ENCODE measurements at places on chromosomes 7 and 10.
A peak's percentile ranks its signal among the peaks of the same experiment; 100 is the strongest.

DNA sequence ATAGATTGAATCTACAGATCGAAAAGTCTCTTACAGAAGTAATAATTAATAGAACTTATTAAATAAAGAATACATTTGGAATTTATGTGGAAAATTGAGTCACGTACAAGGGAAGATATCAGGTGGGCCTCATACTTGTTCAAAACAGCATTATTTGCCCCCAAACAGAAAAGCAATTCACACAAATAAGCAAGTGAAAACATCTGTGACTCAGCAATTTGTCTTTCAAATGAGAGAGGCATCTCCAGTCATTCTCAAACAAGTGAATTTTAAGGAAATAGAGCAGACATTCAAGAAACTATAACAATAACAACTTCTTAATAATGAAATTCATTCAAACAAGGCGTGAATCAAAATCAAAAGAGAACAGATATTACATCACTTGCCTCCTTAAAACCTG is 50.1 kb downstream of the SEMA3A start:
- DNase-seq: no peak

GRCh38 chr7:33760146-33760545 is 145.2 kb upstream of the BMPER start:
- DNase-seq: no peak

- peak; percentile 27 for DNase-seq
Observed at GRCh38 chr7:139762886-139763285, 14.9 kb downstream of the HIPK2 start.

- no peak for DNase-seq
Observed at GRCh38 chr7:128361411-128362379, at the start of gene PRRT4. TSS of gene PRRT4 (minus strand) at chr7:128361690.

DNA sequence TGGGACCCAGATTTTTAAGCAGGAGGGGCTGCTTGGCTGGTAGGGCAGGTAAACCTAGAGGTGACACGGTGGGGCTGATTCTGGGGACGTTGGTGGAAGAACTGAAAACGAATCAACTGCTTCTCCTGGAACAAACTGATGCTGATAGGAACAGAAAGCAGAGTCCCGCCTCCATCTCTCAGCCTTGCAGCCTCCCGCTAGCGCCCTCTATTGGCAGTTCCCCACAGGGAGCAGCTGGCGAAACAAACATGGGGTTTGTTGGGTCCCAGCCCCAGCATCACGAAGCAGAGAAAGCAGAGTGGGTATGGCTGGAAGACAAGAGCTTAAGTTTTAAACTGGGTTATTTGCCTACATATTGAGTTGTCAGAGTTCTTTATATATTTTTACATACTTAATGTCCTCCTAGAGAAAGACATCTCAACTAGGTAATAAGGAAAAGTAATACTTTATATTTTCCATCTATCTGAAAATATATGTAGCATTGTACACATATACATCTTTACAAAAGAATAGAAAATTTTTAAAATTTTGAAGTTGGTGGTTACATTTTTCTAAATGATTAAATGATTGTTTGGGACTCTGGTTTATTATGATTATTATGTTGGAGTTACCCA is 42.3 kb upstream of the FOXI2 start:
- DNase-seq: no peak

All from GM04503 (cell line).